NCI-H1930 (cell line): ENCODE measurements at places on chromosomes 7 and 10.

GRCh38 chr10:127033216-127034033 is 128.2 kb downstream of the DOCK1 start:
- no peak for DNase-seq

- DNase-seq = no peak
Measured at GRCh38 chr10:131553121-131553520, 241.6 kb upstream of the TCERG1L start.

GRCh38 chr10:68595513-68595912 is 35.4 kb downstream of the TET1 start:
- DNase-seq = no peak

DNA sequence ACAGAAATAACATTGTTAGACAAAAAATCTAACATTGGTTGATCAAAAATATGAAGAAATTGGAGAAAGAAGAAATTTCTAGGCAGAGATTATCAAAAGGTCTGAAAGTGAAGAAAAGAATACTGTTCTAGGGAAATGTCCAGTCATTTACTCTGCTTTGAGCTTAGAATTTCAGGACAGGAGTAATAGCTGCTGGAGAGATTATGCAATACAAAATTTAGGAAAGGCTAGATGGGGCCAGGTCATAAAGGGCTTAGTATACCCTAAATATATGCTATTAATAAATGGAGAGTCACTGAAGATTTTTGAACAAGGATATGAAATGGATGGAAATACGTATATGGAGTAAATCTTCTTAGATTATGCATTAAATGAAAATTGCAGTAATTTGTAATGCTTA is 279.2 kb downstream of the CACNA2D1 start:
- no peak for DNase-seq

GRCh38 chr7:54722026-54722425 is 37.0 kb downstream of the SEC61G start:
- no peak for DNase-seq

DNA sequence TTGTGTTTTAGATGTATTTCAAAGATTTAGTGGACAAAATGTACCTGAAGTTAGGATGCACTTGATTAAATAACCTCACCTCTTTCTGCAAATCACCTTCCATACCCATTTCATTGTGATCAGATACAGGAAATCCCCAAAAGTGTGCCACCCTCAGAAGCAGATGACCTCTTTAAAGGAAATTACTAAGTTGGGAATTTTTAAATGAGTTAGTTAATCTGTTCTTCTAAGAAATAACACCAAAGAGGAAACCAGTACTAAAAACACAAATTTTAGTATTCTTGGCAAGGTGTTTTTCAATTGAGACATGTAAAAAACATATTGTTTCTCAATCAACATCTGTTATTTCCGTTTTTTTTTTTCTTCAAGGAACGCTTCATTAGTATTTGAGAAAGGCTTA is 4.6 kb upstream of the SEMA3A start:
- no peak for DNase-seq

GRCh38 chr10:133142523-133143199 is 17.4 kb upstream of the KNDC1 start:
- no peak for DNase-seq

- no peak for DNase-seq
Measured at GRCh38 chr7:30266686-30267085, 17.7 kb upstream of the ZNRF2 start.

DNA sequence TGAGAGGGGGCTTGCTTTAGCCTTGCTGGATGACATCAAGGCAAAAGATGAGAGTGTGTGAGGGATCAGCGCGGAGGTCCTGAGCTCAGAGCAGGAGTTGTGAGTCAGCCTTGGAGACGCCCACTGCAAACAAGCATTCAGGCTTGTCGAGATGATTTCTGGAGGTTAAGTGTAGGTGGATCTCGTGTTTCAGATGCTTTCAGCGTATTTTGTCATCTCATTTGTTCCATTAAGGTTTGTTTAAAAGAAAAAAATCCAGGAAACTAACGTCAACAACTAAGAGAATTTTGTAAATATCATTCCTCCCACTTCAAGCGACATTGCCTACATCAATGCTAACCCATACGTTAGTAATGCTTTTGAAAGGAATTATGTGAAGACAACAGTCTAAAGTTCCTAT is 715.4 kb upstream of the NRP1 start:
- no peak for DNase-seq

- no peak for DNase-seq
Measured at GRCh38 chr7:93948106-93948505, 26.6 kb downstream of the GNG11 start.

DNA sequence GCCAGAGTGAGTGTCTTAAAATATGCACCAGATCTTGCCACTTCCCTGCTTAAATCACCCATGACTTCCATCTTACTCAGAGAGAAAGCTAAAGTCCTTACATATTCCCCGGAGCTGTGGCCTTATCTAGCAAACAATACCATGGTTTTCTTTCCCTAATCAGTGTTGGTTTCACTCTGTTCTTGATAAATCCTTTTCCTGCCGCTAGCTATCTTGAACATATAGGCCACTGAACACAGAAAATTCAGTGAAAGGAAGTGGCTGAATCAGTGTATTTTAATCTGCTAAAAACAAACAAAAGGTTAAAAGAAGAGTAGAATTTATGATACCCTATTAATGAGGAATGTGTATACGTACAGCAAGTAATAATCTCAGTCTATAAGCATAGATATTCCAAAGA is 42.0 kb upstream of the JAZF1 start:
- no peak for DNase-seq

DNA sequence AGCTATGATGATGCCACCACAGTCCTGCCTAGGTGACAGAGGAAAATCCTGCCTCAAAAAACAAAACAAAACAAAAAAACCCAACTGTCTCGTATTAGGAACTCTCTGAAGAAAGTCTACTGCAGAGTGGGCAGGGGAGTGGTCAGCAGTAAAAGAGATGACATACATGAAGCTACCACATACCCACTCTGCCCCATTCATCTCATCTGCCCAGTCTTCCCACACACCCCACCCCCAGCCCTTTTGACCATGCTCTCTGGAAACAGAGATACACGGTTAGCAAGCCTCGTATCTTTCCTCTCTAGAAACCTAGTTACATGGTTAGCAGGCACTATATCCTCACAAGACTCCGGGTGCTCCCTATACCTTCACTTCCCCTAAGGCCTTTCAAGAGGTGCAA is 8.3 kb downstream of the SLC37A3 start:
- DNase-seq = no peak

- no peak for DNase-seq
Measured at GRCh38 chr7:111531993-111532392, 30.3 kb downstream of the IMMP2L start.
